ENCODE measurements at places on chromosomes 6 and 20.

DNA sequence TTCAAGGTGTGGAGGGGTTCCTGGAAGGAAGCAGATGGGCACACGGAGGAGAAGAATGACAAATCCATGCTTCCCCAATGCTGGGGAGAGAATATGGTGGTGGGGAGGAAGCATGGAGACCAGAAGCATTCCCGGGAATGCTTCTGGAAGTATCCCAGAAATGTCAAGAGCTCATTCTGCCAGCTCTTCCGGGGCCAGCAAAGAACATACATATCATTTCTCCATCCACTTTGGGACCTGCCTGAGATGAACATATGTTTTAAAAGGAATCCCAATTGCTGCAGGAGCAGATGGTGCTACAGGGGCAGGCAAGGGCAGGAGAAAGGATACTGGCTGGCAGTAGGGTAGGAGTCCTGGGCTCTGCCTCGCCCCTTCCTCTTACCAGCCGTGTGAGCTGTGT lies 37.9 kb upstream of the CCDC167 start:
- peak; percentile 52 for DNase-seq

- no peak for DNase-seq
Observed at GRCh38 chr20:36925234-36925633, 26.3 kb downstream of the SAMHD1 start.

DNA sequence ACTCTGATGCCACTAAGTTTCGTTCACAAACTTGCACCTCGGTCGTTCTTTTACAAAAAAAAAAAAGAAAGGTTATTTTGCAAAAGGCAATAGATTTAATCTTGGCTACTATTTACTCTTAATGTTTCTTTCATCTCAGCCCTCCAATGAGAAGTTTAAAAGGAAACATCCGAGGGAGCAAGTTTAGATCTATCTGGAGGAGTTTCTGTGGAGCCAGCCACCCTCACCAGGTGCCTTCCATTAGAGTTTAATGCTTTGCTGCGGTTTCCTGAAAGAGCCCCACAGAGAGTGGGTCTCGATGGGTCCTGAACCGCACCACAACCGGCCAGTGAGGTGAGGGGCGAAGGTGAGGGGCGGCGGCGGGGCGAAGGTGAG lies 632 bp downstream of the PRKN start:
- no peak for DNase-seq

DNA sequence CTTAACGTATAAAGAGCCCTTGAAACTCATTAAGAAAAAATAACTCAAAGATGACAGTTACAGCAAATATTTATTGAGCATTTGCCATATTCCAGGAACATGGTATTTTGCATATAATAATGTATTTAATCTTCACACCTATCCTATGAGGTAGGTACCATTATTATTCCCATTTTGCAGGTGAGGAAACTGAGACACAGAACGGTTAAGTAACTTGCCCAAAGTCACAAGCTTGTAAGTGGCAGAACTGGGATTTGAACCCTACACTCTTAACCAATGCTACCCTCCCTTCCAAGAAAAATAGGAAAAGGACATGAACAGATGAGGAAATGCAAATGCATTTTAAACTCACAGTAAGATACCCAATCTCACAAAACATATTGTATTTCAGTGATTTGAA lies 5.3 kb upstream of the UBE2V1 start:
- DNase-seq, result no peak

DNA sequence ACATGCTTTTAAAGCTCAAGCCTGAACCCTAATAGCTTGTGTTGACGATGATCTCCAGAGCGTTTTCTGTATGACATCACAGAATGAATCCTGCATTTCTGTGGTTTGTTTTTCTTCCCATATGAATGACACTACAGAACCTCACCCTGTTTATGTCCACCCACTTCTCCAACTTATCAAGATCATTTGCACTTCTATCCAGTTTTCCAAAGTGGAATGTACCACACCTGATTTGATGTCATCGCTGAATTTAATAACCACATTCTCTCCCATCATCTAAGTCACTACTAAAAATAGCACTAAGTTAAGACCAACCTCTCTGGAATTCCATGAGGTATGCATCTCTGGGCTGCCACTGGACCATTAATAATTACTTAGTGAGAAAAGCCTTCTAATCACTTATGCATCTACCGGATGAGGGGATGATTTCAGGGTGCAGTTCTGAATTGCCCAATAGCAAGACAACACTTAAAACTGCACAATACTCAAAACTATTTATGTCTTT lies 33.3 kb upstream of the CITED2 start:
- no peak for DNase-seq

DNA sequence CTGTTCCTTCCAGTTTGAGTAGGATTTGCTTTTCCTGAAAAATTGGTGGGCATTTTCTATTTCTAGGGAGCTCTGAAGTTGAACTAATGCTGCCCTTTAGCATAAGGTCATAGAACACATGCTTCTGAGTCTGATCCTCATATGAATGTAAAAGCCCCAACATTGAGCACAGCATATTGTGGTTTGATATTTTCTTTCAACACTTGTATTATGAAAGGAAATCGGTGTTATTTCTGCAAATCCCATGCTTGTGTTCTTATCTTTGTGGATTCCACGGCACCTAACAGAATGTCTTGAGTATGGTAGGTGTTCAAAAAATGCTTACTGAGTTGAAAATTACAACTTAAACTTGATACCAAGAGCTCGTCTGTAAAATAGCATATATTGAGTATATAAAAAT lies 85.8 kb downstream of the TRMT11 start:
- DNase-seq, result no peak

DNA sequence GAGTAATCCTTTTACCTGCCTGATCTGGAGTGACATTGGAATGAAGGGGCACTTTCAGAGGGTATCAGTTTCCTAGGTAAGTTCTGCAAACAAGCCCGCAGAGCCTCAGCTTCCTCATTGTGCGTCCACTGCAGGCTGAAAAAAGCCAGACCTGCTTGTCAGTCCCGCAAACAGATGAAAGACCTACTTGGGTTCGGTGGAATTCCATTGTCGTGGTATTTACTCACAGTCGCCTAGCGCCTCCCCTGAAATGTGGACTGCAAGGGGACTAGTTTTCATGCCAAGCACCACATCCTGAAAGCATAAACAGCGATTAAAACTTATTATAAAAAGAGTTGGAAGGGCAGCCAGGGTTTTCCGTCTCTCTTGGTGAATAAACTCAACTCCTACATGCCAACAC lies 121.5 kb downstream of the PAX1 start:
- DNase-seq, result no peak

- DNase-seq, result no peak
Observed at GRCh38 chr20:48717680-48718223, 110.0 kb downstream of the PREX1 start.

GRCh38 chr6:157991067-157991432 lies 9.4 kb downstream of the SYNJ2 start:
- no peak for DNase-seq

DNA sequence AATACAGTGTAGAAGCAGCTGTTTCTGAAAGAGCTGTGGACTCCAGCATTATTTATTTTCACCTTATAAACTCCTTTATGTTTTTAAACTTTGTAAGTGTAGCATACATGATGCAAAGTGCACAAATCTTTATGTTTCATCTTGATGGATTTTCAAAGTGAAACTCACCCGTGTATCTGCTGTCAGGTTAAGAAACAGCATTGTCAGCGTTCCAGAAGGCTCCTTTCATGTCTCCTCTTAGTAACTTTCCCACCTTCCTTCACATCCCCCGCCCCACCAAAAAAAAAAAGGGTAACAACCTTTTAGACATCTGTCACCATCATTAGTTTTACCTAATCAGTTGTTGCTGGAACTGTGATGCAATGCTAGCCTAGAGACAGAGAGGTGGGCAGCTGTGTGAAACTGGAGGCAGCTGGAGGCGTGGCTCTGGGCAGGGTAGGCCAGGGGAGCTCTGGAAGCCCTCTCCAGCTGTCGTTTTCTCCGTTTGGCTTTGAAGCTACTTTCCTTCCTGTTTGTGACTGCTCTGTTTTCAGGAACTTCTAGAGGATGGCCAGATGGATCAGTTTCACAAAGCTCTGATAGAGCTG lies 7.2 kb downstream of the ACTR5 start:
- DNase-seq, result peak; percentile 88

GRCh38 chr20:43590036-43590391 lies 723 bp upstream of the IFT52 start:
- no peak for DNase-seq

- no peak for DNase-seq
Observed at GRCh38 chr6:25006565-25007001, 70.8 kb upstream of the RIPOR2 start.

GRCh38 chr6:6556738-6557503 lies 31.6 kb upstream of the LY86 start:
- DNase-seq, result peak; percentile 33

- DNase-seq, result no peak
Observed at GRCh38 chr6:89834884-89835792, 5.5 kb downstream of the CASP8AP2 start.

- DNase-seq, result no peak
Observed at GRCh38 chr20:59977086-59977485, 18.9 kb downstream of the CDH26 start.

- DNase-seq, result no peak
Observed at GRCh38 chr6:44078827-44079671, 48.2 kb downstream of the MRPL14 start.

- DNase-seq, result no peak
Observed at GRCh38 chr20:40980106-40980827, 48.4 kb upstream of the TOP1 start.

DNA sequence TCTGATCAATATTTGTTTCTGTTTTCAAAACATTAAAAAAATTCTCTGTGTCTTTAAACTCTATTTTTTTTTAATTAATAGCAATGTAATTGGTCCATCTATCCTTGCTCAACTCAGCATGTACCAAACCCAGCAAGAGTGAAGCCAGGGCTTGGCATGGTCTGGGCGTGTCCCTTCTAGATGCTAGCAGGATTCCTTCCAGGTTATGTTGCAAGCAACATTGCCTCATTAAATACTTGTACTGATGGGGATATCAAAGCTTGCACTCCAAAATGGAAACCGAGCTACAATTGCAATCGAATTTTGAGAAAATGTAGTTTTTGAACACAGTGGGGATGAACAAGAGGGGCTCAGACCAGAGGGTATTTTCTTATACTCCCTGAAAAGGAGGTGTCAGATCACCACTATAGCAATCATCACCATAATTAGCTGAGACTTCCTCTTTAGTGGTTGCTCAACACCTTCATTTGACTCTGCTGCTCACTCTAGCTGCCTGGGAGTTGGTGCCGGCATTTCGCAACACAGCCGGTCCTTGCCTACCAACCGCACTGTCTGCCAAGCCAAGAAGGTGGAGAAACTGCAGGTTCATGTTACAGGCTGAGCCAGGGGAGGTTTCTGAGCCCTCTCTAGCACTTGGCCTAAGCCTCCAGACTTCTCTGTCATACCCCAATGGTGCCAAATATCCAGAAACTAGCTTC lies 67.8 kb upstream of the RALGAPA2 start:
- DNase-seq, result peak; percentile 68

GRCh38 chr6:109446541-109446940 lies 6.0 kb downstream of the SMPD2 start:
- DNase-seq, result no peak

- no peak for DNase-seq
Observed at GRCh38 chr6:46751658-46752057, 4.9 kb downstream of the ANKRD66 start.

GRCh38 chr20:25685276-25686080 lies 11.2 kb downstream of the ZNF337 start:
- peak; percentile 97 for DNase-seq

- DNase-seq, result no peak
Observed at GRCh38 chr6:151075005-151075404, 164.8 kb upstream of the AKAP12 start.

DNA sequence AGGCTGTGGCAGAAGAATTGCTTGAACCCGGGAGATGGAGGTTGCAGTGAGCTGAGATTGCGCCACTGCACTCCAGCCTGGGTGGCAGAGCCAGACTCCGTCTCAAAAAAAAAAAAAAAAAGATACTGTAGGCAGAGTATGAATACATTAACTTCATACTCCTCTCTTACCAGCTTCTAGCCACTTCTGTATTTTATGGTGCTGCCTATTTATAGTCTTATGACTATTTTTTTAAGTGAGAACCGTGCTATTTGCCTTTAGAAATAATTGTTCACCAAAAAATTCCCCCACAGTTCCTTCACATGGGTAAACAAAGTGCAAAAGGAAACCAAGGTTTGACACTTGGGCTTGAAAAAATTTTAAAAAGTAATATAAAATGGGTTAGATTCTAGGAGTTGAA lies 1.5 kb upstream of the SNRNP48 start:
- no peak for DNase-seq

GRCh38 chr6:47245745-47246371 lies 63.8 kb downstream of the TNFRSF21 start:
- no peak for DNase-seq

- DNase-seq, result no peak
Observed at GRCh38 chr20:50464725-50465650, 45.2 kb upstream of the PTPN1 start.

GRCh38 chr6:112717856-112718255 lies 370.7 kb downstream of the RFPL4B start:
- DNase-seq, result no peak

DNA sequence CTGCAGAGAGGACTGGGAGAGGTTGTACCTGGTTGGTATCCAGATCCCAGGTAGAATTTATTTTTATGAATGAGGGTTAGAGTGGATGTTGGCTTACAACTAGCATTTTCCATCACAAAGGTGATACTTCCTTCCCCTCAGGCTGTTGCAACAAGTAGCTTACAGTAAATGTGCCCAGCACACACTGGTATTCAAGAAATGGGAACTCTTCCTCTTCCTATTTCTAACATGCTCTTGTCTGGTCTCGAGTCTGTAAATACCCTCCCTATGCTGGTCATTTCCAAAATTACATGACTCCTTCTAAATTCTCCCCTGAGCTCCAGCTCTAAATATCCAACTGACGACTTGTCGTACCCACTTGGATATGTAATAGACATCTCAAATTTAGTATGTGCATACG lies 90.1 kb upstream of the FOXC1 start:
- no peak for DNase-seq

- DNase-seq, result no peak
Observed at GRCh38 chr20:47118206-47118605, 223.6 kb downstream of the EYA2 start.

DNA sequence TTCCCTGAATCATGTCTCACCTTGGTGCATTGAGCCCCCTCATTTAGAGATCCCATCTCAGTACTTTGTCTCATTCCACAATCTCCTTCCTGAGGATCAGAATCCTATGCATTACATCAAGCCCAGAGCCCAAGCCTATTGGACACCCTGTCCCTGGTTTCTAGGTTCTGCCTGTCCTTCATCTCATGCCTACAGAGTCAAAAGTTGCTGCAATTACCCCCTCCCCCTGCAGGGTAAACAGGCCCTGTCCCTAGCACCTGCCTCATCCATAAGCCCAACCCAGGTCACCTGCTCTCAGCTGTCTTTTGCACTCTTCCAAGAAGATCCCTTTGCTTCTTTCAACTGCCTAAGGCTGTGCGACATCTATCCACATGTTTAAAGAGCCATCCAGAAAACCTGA lies 93.9 kb downstream of the SPTLC3 start:
- no peak for DNase-seq

GRCh38 chr6:81806793-81807565 lies 54.5 kb upstream of the TENT5A start:
- no peak for DNase-seq

DNA sequence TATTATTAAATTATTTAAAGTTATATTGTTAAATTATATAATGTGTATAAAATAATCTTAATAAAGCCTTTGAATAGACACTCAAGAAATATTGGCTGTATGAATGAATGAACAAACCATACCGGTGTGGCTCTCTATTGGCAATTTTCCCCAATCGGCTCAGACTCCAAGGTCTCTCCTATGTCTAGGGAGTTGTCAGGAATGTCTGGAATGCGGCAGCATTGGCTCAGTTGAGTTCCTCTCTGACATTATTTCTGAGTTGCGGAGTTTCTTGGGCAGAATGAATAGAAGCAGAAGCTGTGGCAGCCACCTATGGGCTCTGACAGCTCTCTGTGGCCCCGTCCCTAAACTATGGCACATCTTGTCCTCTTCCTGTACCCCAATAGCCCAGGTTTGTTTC lies 111.0 kb downstream of the SOBP start:
- no peak for DNase-seq

Data from NCI-H2171 (cell line).